ENCODE measurements at places on chromosomes 2 and 18. TPM values are rescaled to one million over a fixed set of nuclear protein-coding genes. Genes with fewer than 3 reads are reported as not detected.

Gene WDR54
- 14.8 TPM for total RNA-seq

Gene SRD5A2
- total RNA-seq = not detected

Gene ZNF516
- 59.8 TPM for total RNA-seq

Gene KIF1A
- total RNA-seq = 20.3 TPM

DNA sequence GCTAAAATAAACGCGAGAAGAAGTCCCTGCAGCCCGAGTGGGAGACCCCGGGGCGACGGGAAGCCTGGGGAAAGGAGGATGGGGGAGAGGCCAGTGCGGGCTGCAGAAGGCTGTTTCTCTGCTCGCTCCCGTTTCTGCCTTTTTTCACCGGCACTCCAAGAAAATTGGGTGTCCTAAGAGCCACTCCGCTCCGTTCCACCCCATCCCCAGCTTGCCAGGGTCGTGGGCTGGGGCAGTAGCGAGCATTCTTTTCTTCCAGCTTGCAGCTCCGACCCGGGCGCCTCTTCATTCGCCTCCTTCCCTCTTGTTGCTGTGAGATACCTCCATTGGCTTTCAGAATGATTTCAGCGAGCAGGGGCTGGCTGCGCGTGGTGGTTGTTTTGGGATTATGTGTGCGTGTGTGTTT, 1.1 kb downstream of the HOXD3 start:
- no peak for DNase-seq

Gene ANO7
- 5.8 TPM for total RNA-seq

Gene ARPC2
- 535 TPM for total RNA-seq

All from astrocyte (in vitro differentiated cells and primary cell).